ENCODE measurements at places on chromosomes 5 and 9.
A peak's percentile ranks its signal among the peaks of the same experiment; 100 is the strongest.

DNA sequence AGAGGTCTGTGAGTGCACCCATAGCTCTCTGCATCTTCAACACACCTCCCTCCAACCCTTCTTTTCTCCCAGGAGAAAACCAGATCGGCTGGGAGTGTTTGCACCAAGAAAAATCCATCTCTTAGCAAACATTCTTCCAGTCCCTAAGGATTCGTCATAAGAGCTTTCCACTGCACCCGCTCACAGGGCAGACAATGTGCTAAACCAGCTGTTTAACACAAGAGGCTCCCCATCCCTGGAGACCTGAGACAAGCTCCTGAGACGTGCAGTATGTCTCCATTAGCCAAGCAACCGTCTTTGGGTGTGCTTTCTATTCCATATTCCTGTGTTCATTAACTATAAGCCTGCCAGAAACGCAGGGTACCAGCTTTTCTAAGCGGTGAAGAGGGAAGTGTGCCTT, 93.6 kb upstream of the ZNF462 start:
- DNase-seq, result no peak
- no peak overlapping the region for H3K27ac ChIP-seq
- H3K4me3 ChIP-seq, result no peak overlapping the region

DNA sequence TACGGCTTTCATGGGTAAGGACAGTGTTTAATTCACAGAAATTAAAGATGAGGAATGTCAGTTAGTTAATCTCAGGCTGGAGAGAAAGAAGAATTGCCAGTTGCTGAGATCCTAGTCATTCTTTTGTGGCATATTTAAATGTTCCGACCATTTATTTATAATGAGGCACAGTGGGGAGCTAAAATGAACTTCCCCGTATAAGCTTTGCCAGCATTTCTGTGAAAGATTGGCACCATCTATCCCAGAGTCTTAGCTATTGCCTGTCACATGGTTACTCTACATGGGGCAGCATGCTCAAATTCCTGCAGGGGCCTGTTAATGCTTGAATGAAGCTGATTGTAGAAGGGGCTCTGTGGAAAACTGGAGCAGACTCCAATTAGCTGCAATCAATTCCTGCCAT, 314.1 kb downstream of the PRELID2 start:
- no peaks in the 10 kb centered on the region for H3K4me1 ChIP-seq
- no peak overlapping the region for H3K27ac ChIP-seq
- H3K27me3 ChIP-seq, result no peaks in the 10 kb centered on the region
- no peak for DNase-seq
- no peaks in the 10 kb centered on the region for H3K36me3 ChIP-seq

DNA sequence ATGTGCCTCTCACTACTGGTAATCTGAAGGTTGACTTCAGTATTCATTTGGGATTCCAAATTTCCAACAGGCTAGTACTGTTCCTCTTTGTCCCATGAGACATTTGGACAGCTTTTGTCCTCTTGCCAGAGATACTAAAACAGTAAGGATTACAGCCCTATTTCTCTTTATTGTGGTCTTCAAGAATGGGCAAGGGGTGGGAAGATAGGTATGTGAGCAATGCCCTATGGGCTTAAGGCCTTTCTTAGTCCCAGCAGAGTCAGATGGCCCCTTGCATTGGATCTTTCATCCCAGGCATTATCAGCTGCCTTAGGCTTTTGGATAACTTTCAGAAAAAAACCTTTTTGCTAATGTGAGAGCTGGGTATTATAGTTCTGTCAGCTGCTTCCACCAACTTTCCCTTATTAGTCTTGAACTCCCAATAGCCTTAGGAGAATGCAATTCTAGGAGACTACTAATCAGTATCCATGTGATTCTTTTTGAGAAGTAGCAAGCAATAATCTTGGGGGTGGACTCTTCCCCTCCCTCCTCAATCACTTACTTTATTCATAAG, 361.1 kb upstream of the NUDT12 start:
- no peaks in the 10 kb centered on the region for H3K36me3 ChIP-seq
- no peaks in the 10 kb centered on the region for H3K27me3 ChIP-seq

GRCh38 chr9:133305731-133306130, 30.3 kb downstream of the SURF6 start:
- no peaks in the 10 kb centered on the region for H3K4me1 ChIP-seq
- no peak overlapping the region for H3K4me3 ChIP-seq
- no peak for DNase-seq
- H3K27me3 ChIP-seq, result peaks cover 12% of the 10 kb centered on the region
- no peak overlapping the region for H3K27ac ChIP-seq

DNA sequence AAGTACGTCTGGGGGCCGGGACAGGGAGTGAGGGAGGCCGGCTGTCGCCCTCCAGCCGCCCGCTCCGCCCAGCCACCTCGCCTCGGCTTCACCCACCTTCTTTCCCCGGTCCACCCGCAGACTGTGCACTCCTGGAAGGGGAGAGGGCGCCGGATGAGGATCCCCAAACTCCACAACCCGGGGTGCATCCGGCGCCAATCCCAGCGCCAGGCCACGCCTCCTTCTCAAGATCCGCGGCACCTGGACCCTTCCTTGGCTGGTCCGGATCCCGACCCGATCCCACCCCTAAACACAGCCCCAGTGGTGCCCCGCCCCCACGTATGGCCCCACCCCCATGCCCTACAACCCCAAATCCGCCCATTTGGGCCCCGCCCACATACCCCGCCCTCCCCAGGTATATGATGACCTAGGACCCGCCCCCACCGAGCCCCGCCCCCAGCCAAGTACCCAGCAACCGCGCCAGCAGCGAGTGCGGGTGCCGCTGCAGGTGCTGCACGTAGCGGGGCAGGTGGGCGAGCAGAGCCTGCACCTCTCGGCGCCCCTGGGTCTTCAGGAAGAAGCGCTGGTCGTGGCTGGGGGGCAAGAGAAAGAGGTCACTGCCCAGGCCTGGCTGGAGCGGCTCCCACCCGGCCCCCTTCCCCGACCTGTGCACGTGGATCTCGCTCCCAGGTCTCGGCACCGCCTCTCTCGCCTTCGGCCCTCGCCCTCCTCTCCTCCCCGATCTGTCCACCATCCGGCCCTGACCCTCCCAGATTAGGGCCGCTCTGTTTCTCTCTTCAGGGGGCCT, 3.2 kb downstream of the PIP5KL1 start:
- peak; percentile 77 for DNase-seq
- H3K27ac ChIP-seq, result no peak overlapping the region
- peaks cover 9% of the 10 kb centered on the region for H3K4me1 ChIP-seq

DNA sequence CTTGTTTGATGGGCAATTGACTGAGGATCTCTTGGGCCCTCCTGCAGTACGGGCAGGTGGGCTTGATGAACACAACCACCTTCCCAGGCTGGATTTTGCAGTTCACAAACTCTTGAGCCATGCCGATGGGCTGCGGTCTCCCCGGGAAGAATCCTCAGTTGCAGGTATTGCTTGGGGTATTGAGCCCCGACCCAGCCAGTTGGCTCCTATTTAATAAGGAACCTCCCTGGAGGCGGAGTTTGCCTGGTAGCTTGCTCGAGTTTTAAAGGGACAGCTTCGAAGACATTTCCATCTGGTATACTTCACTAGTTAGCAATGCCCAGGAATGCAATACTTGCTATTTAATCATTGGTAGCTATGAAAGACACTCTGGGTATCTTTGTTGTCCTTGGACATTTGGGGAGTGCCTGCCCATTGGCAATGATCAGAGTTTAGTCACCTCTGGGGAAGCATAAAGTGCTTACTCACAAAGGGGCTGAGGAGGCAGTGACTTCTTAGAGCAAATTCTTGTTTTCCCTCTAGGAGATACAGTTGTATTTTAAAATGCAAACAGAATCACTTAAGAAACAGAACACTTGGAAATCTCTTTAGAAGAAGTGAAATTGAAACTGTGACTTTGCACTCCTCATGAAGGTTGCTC, at the start of gene GLRX:
GLRX (minus strand) TSS at position 185 of the 640 bp plus-strand sequence; CDS start at position 121, 64 bp downstream.
- no peak for DNase-seq
- H3K4me1 ChIP-seq, result peaks cover 65% of the 10 kb centered on the region
- H3K27me3 ChIP-seq, result no peaks in the 10 kb centered on the region
- H3K4me3 ChIP-seq, result peak within 1 kb of the TSS; percentile 99

GRCh38 chr5:9468060-9468388, 77.9 kb downstream of the SEMA5A start:
- H3K27ac ChIP-seq, result no peak overlapping the region
- H3K4me3 ChIP-seq, result no peak overlapping the region
- H3K27me3 ChIP-seq, result no peaks in the 10 kb centered on the region
- H3K36me3 ChIP-seq, result no peaks in the 10 kb centered on the region
- no peak for DNase-seq

GRCh38 chr5:136811551-136811950, 446.2 kb upstream of the TRPC7 start:
- H3K27ac ChIP-seq, result no peak overlapping the region
- no peaks in the 10 kb centered on the region for H3K36me3 ChIP-seq
- no peaks in the 10 kb centered on the region for H3K4me1 ChIP-seq
- H3K4me3 ChIP-seq, result no peak overlapping the region
- no peaks in the 10 kb centered on the region for H3K27me3 ChIP-seq
- no peak for DNase-seq

- H3K27me3 ChIP-seq, result peaks cover 4% of the 10 kb centered on the region
- no peak for DNase-seq
- H3K4me3 ChIP-seq, result no peak overlapping the region
- H3K36me3 ChIP-seq, result no peaks in the 10 kb centered on the region
- H3K4me1 ChIP-seq, result no peaks in the 10 kb centered on the region
These were observed 117.3 kb upstream of the PPP2R2B start for GRCh38 chr5:146995878-146996277.

DNA sequence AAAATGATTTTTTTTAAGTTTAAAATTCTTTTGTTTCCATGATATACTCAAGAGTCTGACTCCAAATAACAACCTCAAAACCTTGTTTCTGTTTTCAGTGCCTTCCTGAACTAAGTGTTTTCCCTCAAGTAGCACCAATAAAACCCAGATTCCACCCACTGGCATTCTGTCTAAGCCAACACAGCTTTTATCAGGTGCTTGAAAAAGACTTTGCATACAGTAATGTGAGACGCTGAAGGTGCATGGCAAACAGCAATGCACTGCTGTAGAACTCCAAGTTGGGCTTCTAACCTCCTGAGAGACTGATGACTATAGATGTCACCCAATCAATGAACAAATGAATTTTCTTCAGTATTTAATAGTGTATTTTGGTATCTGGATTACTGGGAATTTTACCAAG, 95.7 kb downstream of the NFIB start:
- H3K4me1 ChIP-seq, result no peaks in the 10 kb centered on the region
- no peak overlapping the region for H3K4me3 ChIP-seq
- no peak overlapping the region for H3K27ac ChIP-seq
- no peaks in the 10 kb centered on the region for H3K36me3 ChIP-seq

DNA sequence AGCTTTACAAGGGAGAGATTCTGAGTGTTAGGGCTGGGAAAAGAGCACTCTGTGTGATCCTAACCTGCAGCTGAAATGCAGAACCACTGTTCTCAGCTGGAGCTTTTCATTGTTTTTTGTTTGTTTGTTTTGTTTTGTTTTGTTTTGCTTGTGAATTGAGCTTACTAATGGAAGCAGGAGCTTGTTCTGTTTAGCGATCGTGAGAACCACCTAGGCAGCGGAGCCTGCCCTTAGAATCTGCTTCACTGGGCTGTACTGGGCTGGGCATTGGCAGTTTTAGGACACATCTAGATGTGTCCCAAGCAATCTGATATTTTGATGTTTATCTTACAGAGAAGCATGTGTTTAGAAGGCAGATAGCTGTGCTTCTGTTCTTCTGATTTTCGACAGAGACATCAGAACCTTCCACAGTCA, 14.3 kb downstream of the SYK start:
- no peak overlapping the region for H3K27ac ChIP-seq
- H3K4me1 ChIP-seq, result peaks cover 4% of the 10 kb centered on the region
- no peaks in the 10 kb centered on the region for H3K36me3 ChIP-seq

- DNase-seq, result no peak
- H3K4me3 ChIP-seq, result no peak overlapping the region
- H3K27me3 ChIP-seq, result no peaks in the 10 kb centered on the region
- H3K27ac ChIP-seq, result no peak overlapping the region
- peaks cover 6% of the 10 kb centered on the region for H3K4me1 ChIP-seq
These were observed 2.7 kb downstream of the AOPEP start for GRCh38 chr9:94729199-94729598.

- DNase-seq, result peak; percentile 37
- H3K27me3 ChIP-seq, result no peaks in the 10 kb centered on the region
- H3K4me3 ChIP-seq, result no peak overlapping the region
- H3K4me1 ChIP-seq, result peaks cover 30% of the 10 kb centered on the region
- peak overlapping the region; percentile 42 for H3K27ac ChIP-seq
These were observed 10.8 kb upstream of the CCDC69 start for GRCh38 chr5:151234476-151235238.

DNA sequence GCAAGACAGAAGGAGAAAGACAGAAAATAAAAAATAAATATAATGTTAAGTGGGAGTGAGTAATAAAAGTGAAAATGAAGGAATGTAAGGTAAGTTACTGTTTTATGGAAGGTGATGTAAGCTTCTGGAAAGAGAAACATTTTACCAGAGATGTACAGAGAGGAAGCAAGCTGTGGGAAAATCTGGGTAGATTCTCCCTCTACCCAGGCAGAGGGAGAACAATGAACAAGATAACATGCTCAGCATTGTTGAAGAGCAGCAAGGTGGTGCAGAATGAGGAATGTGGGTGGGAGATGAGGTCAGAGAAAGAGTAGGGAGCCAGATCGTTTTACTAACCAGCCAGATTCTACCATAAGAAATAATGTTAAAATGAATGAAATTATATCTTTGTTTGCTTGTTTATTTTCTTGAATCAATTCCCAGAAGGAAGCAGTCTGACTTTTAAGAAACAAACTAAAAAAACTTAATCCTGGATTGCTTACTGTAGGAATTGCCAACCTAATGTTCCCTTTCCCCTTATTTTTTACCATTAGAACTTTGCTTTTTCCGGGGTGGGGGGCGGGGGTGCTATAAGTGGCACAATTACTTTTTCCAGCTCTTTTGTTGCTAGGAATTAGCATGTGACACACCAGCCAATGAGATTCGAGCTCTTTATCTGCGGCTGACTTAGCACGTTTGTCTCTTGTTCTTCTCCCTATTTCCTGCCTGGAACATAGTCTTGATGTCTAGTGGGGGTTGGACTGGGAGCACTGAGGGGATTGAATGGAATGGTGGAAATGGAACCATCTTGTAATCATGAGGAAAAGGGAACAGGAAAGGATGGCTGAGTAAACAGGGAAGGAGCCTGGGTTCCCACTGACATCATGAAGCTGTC, 356.7 kb downstream of the TMEM167A start:
- no peaks in the 10 kb centered on the region for H3K27me3 ChIP-seq
- H3K36me3 ChIP-seq, result no peaks in the 10 kb centered on the region
- no peak for DNase-seq
- H3K4me1 ChIP-seq, result no peaks in the 10 kb centered on the region
- H3K4me3 ChIP-seq, result no peak overlapping the region
- no peak overlapping the region for H3K27ac ChIP-seq

DNA sequence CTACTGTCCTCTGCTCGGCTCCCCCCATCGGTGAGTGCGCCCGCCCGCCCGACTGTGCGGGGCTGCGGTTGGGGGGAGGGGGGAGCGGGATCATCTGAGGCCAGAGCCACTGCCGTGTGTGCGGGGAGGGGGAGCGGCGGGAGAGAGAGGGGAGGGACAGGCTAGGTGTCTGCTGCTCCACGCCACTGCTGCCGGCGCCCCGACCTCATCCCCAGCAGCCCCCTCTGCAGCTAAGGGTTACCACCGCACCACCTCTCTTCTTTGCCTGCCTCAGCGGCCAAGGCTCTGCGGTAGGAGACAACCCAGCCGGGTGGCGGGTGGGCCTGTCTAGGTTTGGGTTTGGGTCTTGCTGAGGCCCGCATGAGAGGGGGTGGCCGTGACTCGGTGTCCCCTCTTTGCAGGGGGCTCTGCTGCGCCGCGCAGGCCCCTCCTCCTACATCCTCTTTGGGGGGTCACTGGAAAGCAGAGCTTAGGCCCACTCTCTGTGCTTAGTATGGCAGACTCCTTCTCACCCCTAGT, 670 bp upstream of the PURA start:
- peak overlapping the region; percentile 83 for H3K27ac ChIP-seq
- H3K36me3 ChIP-seq, result no peaks in the 10 kb centered on the region
- H3K27me3 ChIP-seq, result peaks cover 9% of the 10 kb centered on the region
- peak overlapping the region; percentile 80 for H3K4me3 ChIP-seq
- peaks cover 42% of the 10 kb centered on the region for H3K4me1 ChIP-seq
- DNase-seq, result no peak

Data from T-cell (primary cell).